Cerebellar cortex (tissue), 1 donor: ENCODE measurements at places on chromosomes 3 and 15.

DNA sequence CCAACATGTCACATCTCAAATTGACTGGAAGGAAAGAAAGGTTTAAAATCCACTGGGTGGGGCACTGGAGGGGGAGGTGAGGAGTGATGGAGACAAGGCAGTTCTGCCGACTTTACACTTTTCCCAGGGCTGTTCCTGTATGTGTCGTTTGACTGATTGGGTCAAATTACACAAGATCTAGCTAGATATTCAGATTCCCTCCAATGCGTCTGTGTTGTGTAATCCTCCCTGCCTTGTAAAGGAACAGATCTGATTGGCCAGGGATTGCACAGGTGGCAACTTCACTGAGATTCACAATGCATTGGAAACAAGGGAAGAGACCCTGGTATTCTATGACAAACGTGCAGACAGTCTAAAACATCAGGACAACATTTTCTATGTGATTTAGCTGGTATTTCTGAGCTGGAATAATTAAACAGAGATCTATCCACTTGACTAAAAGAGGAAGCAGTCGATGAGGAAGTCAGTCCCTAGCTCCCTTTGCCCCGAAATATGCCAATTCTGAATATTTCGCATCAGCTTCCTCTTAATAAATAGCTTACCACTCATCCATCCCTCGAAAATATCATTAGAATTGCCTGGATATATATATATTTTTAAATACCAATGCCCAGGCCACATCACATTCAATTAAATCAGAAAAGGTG, 312.9 kb downstream of the RORA start:
- DNase-seq: no peak

GRCh38 chr3:123099331-123100192, 32.7 kb downstream of the PDIA5 start:
- DNase-seq: no peak

DNA sequence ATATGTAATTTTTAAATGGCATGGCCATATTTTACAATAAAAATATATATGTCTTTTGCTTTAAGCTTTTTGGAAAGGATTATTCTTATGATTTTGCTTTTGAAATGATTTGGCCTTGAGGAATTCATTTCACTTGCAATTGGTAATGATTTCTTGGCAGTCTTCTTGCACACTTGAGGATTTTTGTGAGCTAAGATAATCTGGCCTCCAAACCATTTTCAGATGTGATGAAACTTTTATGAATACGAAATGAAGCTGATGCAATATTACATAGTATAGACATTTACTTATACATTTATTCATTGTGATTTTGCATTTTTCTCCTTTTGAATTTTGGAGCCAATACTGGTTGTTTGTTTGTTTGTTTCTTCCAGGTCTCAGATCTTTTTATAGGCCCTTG, 6.4 kb upstream of the SH2D7 start:
- DNase-seq: no peak

- no peak for DNase-seq
Observed at GRCh38 chr3:157167371-157168042, 7.6 kb upstream of the CCNL1 start.

DNA sequence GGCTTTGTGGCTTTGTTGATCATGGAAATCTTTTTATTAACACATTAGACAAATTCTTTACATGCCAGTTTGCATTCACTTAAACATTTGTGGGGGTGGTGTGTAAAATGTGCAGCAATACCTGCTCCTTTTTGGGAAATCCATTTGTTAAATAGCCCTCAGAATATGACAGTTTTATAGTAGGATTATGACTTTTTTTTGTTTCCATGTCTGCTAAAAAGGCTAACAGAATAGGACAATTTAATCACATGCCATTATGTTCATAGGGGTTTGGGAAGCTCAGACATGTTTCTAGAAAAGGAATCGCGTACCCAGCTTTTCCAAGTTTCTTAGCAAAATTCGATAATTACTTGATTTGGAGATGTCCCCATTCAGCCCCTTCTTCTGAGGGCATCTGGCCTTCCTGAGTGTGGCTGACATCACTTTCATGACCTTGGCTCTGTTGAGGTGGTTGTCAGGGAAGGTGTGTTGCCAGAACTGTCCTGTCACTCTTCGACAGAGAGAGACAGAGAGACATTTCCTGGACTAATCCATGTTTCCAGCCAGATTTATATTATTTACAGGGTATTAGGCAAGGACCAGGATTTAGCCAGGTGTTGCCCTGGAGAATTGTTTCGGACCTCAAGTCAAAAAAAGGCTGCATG, 126.4 kb downstream of the PTPRG start:
- DNase-seq: no peak

DNA sequence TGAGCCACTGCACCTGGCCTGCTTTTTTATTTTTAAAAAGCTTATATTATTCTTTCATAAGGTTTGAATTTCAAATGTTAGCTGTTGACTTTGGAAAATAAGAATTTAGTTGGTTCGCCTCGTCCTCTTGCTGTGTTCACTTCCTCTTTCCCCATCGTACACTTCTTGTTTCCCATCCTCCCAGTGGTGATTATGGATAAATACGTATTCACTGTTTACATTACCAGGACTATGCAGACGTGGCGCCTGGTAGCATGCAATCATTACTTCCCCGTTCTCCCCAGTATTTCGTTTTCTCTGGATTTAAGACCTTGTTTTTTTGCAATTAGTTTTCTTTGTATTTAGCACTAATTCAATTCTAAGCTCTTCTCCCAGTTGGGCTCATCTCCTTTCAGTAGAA, 70.1 kb downstream of the LMLN start:
- no peak for DNase-seq

DNA sequence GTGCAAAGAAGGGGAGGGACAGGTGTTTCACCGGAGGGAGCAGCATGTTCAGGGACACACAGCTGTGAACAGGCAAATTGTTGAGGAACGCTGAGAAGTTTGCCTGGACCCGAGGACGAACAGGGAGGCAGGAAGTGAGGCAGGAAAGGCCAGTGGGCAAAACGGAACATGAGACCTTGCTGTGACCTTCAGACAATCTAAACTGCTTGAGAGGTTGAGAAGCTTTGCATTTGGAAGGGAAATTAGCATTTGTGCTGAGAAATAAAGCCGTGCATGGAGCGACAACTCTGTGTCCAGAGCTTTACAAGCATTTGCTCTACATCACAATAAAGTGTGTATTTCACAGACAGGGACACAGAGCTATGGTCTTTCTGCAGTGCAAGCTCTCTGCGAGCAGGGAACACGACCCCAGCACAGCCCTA, 47.9 kb downstream of the CDC25A start:
- no peak for DNase-seq
